ENCODE measurements at places on chromosomes 5 and 9.

DNA sequence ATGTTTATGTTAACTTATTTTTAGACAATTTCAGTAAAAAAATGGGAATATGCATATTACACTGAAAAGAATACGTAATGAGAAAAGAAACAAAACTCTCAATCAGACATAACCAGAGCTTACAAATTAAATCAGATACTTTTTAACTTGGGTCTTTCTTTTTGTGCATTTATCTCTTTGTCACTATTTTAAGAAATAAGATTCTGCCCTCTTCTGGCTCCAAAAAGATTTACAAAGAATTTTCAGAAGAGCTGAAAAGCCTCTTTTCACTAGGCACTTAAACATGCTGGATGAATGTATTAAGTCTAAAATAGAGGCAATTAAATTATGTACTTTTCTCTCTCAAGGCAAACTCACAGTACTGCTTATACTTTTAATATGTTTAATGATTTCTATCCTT lies 55.5 kb downstream of the CEP120 start:
- DNase-seq: no peak

- DNase-seq: no peak
Measured at GRCh38 chr5:173944511-173944910, 44.5 kb upstream of the C5orf47 start.

DNA sequence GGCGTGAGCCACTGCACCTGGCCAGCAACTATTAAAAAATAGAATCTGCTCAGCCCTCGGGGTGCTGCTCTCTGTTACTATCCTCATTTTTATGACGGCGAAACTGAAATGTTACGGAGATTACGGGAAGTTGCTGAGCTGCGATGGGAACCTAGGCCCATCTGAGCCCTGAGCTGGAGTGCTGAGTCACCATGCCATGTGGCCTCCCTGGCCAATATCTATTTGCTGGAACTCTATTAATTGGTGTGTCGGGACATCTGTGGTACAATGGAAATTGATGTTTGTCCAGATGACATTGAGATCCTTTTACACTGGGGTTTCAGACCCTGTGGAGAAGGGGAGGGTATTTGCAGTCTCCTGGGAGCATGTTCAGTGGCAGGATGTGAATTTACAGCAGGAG lies 8.1 kb downstream of the PRDM12 start:
- no peak for DNase-seq

- DNase-seq: no peak
Measured at GRCh38 chr5:174172152-174172551, 126.6 kb downstream of the NSG2 start.

GRCh38 chr9:124481115-124481514 lies 26.1 kb downstream of the NR5A1 start:
- no peak for DNase-seq

DNA sequence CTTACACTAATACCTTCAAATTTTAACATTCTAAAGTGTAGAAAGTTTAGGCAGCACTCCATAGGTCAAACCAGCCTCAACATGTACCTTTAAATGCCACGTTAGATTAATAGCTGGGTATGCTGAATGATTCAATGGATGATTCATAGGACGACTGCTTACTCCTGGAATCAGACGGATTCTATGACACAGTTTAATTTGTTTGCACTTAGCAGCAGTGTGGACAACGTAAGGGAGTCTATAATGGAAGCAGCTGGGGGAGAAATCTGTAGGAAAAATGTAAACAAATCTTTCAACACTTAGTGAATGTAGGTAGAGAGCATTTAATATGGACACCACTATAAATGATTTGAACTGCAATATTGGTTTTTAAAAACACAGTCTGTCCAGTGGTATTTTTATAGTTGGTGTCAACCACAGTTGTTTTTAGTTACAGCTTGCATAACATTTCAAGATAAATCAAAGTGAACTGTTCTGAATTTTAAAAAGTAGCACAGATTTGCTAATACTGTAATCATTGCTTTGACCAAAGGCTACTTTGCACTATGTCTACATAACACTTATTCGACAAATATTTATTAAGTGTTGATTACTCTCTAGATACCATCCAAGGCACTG lies 701.5 kb upstream of the MEF2C start:
- no peak for DNase-seq

GRCh38 chr9:79768194-79768593 lies 196.4 kb downstream of the TLE4 start:
- no peak for DNase-seq

DNA sequence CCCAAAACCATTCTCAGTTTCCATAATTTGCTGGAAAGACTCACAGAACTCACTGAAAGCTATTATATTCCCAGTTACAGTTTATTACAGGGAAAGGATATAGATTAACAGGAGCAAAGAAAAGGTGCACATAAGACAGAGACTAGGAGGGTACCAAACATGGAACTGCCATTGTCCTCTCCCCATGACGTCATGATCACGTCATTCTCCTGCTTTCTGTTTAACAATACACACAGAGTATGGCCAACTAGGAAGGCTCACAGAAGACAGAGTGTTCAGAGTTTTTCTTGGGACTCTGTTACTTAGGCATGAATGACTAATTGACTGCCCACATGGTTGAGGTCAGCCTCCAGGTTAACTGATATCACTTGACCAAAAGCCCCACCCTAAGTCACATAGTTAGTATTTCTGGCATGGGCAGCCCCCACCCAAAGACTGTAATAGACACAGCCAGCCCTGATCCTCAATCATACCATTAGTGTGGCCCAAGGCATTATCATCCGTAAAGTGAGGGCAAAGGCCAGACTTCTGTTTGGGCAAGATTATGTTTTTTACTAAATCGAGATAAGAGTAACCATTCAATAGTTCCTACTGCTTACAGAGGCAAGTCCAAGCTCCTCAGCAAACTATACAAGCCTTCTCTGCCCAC lies 353.5 kb upstream of the POU5F2 start:
- DNase-seq: no peak

GRCh38 chr5:103466495-103466894 lies 96.1 kb downstream of the NUDT12 start:
- no peak for DNase-seq

DNA sequence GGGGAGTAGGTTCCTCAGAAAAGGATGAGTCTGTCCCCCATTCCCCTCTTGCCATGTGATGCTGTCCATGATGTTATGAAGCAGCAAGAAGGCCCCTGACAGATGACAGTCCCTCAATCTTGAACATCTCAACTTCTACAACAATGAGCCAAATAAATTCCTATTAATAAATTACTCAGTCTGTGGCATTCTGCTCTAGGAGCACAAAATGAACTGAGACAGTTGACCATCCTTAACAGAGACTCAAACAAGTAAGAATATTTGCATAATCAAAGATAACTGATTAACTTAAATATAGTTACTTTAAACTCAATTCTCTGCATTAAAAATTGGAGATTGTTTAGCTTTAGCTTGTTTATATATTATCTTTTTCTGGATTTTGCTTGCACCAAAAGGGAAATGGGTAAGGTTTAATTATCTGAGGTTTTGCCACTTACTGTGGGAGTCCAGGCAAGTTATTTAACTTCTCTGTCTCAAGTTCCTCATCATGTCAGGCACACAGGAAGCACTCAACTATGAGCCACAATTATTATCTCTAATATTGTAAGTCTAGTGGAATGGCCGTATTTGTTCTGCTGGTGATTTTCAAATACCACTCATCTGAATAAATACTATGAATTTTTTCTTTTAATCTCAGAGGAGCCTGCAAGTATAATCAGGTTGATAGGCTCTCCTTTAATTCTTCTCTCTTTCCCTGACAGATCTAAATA lies 162.9 kb downstream of the TSSK1B start:
- DNase-seq: no peak

DNA sequence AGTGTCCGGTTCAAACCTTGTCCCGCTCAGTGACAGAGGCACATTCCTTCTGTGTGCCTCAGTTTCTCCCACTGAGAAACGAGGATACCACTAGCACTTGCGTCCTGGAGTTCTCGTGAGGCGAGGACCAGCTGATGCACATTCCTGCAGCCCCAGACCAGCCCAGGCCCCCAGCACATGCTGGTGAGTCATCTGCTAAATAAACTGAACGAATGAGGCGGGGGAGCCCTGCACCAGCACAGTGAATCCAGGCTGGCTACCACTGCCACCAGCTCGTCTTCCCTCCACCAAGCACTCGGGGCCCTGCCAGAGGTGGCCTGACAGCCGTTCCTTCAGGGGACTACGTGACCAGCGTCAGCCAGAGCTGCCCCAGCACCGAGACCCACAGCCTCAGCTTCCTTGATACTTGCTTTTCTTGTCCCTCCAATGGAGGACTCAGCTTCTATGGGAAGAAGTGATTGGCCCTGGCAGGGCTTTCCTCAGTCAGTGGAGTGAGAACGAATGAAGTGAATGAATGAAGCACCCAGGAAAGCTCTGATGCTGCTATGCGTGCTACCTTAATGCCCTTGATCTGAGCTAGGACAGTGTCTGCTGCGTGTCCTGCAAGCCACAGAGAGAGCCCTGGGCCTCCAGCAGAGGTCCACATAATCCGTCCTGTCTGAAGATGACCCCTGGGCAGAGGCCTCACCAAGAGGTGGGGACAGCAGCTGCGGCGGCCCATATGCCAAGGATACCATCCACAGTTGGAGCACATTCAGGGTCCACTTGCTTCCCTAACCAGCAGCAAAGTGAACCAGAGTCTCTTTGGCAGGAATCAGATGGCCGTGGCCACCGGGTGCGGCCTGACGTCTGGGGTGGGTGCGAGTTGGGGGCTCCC lies 13.5 kb upstream of the BARX1 start:
- no peak for DNase-seq

DNA sequence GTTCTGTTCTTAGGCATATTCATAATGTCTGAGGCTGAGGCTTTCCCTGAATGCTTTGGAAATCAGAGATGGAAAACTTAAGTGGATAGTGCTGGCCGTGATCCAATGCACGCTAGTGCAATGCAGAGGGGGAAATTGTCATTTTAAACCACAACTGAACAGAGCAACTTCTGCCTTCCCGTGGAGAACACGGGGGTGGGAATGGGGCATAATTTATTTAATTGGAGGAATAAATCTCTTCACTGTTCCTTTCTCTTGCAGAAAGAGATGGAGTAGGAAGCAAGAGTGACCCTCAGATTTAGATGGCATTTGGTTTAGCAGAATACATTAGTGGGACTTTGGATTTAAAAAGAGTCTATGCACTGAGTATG lies 22.9 kb upstream of the NREP start:
- no peak for DNase-seq

DNA sequence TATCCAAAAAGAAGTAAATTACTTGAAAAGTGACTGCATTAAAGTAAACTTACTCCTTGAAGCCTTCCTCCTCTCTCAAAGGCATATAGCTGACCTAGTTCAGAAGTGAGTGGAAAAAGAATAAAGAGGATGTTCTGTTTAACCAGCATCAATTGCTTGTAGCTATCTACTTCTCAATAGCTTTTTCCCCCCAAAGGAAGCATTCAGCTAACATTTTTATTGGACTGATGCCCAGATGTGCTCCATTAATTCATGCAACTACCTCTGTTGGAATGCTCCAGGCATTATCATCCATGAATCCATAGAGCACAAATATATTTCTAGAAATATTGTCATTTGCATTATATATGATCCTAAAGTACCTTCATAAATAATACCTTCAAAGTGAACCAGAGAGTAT lies 132.8 kb downstream of the RASEF start:
- DNase-seq: no peak

- DNase-seq: no peak
Measured at GRCh38 chr5:31771500-31771899, 132.6 kb downstream of the PDZD2 start.

- DNase-seq: no peak
Measured at GRCh38 chr5:82168294-82168693, 109.9 kb downstream of the RPS23 start.

DNA sequence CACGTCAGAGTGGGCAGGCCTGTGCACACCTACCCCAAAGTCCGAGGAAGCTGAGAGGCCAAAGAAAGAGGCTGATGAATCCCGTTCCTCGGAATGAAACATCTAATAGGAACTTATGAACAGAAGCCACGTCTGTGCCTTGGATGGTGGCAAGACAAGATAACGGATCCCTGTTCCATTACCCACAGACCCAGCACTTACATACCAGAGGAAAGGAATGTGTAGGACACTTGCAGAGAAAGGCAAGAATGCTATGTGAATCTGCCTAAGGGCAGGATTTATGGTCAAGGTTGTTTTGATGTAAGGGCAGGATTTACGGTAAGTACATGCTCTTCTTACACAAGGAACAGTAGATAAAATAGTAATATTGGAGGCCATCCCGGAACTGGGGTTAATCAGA lies 93.2 kb downstream of the WDR41 start:
- DNase-seq: no peak

GRCh38 chr5:180343831-180344695 lies 9.1 kb downstream of the GFPT2 start:
- no peak for DNase-seq

DNA sequence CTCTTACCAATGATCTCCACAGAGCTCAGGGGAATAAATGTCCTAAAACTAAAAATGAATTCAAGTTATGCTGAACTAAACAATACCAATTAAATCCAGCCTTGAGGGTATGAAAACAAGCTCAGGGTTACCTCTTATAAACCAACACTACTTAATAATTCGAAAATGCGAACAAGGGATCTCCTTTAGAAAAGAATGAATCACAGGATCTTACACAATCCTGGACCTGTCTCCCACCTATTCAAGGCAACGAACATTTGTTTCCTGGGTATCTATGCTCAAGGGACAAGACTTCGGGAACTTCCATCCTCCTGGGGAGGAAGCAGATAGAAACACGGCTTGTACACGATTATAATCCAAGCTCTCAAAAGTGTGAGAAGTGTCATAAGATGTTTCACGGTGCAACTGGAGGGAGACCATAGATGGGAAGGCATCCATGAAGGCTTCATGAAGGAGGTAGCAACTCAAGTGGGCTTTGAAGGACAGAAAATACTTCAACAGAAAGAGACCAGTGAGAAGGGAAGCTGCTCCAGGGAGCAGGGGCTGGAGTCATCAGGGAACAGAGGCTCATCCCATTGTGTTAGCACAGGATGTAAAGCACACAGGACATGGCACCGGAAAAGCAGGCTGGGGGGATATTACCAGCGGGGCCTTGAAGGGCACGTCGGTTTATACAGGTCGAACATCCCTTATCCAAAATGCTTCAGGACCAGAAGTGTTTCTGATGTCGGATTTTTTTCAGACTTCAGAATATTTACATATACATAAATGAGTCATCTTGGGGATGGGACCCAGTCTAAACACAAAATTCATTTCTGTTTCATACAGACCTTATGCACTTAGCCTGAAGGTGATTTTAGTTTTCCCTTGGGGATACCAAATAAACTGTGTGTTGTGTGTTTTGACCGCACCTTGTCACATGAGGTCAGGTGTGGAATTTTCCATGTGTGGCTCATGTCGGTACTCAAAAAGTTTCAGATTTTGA lies 87.4 kb downstream of the TLE1 start:
- DNase-seq: no peak

GRCh38 chr5:82850393-82850792 lies 226.8 kb downstream of the TMEM167A start:
- DNase-seq: no peak

DNA sequence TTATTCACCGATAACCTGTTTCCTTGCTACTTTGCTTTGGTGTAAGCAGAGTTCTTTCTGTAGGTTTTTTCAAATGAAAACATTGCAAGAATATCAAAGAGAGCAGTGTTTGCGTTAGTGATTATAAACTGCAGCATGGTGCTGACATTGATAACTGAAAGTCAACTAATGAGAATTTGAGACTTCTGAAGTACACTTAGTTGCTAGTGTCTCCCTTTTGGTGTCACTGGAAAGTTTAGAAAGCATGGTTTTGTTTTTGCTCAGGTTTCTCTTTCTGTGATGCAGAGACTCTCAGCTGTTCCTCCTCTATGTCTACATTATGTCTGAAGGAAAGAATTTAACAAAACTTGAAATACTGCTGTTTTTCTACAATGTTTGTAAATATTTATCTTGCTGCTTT lies 80.2 kb upstream of the ZNF169 start:
- no peak for DNase-seq

All from HuH-7.5 (cell line).